Esophagus squamous epithelium (tissue), 5 donors: ENCODE measurements at places on chromosomes 4 and X.

DNA sequence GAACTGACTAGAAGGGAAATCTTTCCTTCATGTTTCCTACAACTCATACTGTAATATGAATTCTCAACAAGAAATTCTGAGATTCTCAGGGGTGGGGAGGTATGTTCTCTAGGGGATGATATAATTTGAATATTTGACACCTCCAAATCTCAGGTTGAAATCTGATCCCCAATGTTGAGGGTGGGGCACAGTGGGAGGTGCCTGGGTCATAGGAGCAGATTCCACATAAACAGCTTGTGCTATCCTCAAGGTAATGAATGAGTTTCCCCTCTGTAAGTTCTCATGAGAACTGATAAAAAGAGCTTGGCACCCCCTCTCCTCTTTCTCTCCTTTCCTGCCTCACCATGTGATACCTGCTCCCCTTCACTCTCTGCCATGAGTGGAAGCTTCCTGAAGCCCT is 21.5 kb downstream of the FBXW7 start:
- no peak for DNase-seq

- no peak for DNase-seq
Measured at GRCh38 chr4:142703694-142704309, 142.3 kb downstream of the INPP4B start.

GRCh38 chr4:108889696-108890483 is 127.0 kb upstream of the ETNPPL start:
- DNase-seq, result no peak

GRCh38 chrX:85504381-85504780 is 124.9 kb upstream of the POF1B start:
- DNase-seq, result no peak

GRCh38 chr4:109015413-109015810 is 252.6 kb upstream of the ETNPPL start:
- no peak for DNase-seq
